Activated B cell treated with CpG ODN at 0.5 μM for 24 hours (primary cell): ENCODE measurements at places on chromosomes 5 and 9.

DNA sequence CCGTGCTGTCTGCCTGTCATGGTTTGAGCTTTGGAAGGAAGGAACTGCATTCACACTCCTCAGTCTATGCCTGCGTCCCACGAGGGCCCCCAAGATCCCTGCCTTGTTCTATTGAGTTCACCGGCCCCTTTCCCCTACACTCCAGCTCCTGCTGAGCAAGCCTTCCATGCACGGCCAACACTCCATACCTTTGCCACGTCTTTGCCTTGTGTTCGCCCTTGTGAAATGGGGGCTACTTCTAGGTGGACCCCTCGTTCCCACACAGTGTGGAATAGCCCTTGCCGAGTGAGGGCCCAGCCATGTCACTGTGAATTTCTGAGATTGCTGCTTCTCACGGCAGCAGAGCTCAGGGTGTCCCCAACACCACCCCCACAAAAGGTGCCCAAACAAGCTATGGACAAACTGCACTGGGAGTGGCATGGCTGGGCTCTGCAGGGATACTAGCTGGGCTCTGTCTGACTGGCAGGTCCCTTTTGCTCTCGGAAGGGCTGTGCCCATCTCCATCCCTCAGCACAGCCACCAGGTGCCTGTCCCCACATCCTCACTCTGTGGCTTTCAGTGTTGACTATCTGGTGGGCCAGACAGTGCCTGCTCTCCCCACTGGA is 67.9 kb upstream of the ADAMTS2 start:
- no peak for DNase-seq

DNA sequence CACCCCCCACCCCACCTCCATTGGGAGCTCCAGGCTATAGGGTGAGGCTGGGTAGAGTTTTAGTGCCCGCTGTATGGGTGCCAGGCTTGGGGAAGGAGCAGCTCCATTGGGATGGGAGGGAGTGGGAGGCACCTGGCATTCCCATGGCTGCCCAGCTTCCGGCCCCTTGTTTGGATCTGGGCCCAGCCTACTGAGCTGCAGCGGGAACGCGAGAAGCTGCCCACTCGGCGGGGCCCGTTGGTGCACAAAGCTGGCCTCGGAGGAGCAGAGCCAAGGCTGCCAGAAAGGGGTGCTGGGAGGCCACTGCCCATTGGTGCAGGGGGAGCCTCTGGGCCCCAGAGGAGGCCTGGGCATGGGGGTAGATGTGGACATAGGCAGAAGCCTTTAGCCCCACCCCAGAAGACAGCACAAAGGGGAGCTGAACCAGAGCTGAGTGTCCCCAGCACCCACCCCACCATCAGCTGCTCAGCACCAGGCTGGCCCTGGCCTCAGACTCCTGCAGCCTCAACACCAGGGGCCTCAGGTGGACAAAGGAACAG is 4.4 kb downstream of the LCN9 start:
- DNase-seq = no peak

GRCh38 chr5:81245871-81246235 is 12.7 kb downstream of the CKMT2 start:
- DNase-seq = no peak

DNA sequence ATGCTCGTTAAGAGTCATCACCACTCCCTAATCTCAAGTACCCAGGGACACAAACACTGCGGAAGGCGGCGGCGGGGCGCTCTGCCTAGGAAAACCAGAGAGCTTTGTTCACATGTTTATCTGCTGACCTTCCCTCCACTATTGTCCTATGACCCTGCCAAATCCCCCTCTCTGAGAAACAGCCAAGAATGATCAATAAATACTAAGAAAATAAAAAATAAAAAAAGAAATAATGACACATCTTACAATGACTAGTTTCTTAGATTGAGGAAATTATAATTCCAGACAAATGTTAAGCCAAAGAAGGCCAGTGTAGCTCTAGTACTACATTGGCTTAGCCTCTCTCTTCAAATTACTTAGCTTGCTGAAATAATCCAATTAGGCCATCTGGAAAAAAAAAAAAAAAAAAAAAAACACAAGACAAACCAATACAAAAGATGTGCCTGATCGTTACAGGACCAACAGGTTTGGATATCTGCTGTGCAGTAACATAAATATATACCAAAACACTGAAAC is 58.0 kb downstream of the ANXA2R start:
- DNase-seq = no peak

GRCh38 chr9:95103871-95104580 is 213.5 kb downstream of the FANCC start:
- no peak for DNase-seq

GRCh38 chr9:113853333-113853732 is 22.8 kb upstream of the ZNF618 start:
- DNase-seq = no peak

DNA sequence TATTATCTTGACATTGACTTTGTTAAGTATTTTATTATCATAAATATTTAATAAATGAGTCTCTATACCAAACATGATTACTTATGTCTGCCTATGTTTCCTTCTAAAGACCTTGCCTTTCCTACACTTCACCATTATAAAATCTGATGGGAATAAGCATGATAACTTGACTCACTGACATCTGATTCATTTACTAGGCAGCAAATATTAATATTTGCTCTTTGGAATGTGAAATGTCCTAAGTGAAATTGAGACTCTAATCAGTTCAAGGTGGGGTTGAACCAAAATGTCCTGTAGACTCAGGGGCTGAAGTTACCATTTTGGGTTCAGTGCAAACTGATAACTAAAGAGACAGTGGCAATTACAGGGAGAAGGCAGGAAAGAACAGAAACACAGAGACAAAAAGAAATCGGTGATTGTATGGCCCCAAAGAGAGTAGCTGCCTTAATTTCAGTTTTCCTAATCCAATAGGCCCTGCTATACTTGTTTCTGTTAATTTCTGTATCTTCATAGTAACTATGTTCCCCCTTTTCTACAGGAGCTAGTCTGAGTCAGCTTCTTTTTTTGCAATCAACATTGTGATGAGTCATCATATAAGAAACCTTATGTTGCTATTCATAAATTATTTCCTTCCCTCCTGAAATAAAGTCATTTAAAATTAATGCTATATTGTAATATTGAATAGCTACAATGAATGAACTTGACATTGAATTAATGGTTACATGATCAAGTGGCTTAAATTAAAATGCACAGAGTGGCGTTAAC is 296.8 kb downstream of the PDE4D start:
- no peak for DNase-seq

DNA sequence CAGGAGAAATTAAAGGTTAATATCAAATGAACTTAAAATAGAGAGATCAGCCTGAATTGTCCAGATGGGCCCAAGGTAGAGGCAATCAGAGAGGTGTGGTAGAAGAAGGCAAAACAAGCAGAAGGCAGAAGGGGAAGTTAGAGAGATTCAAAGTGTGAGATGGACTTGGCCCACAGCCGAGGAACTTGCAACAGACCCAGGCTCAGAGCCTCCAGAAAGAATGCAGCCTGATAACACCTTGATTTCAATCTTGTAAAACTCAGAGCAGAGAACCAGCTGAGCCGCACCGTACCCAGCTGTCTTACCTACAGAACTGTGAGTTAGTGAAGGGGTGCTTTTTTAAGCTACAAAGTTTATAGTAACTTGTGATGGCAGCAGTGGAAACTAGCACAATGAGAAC is 190.9 kb downstream of the RFK start:
- no peak for DNase-seq

- no peak for DNase-seq
These were observed 49.4 kb downstream of the ELOVL7 start for GRCh38 chr5:60794691-60795090.

DNA sequence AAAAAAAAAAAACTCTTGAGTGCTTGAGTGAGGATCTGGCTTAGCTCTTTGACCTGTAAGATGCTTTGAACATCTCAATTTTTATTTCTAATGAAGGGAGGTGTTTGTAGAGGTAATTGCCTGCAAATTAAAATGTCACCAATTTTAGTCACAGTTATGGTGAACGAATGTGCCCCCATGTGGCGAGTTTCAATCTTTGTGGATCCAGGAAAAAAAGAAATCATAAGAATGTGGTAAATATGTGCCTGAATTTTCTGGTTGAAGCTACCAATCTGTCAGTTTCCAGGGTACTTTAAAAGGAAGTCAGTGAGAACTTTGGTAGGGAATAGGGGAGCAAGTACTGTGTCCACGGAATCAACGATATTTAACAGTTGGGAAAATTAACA is 1772.4 kb upstream of the CDH9 start:
- DNase-seq = no peak

DNA sequence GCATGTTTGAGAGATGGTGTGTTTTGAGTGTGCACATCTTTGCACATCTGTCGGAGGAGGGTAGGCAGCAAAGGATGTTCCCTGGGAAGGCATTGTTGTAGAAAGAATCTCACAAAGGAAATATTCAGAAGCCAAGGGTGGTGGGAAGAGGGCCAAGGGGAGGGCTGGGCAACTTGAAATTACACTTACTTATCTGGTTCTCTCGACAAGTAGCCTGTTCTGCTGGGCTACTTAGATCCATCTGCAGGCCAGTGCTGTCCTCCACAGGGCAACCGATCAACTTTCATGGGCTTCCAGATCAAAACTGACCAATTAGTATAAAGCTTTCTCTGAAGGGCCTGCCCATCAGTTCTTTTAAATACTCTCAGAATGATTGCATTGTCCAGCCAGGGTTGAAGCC is 495.2 kb downstream of the GADD45G start:
- no peak for DNase-seq

- no peak for DNase-seq
These were observed 591.1 kb downstream of the DTWD2 start for GRCh38 chr5:118397236-118397635.

DNA sequence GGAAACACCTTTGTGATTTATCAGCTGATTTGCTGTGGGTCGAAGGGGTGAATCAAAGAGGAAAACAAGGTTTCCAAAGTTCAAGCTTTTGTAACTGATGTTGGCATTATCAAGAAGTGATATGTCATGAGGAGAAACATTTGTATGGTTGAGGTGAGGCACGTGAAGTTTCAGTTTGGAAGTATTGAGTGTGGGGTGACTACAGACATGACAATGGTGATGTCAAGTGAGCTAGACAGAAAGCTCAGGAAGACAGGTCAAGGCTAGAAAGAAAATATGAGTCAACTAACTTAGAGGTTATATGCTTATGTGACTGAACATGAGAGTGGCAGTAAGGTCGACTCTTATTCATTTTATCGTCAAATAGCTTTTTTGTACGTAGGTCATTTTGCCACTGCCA is 99.1 kb downstream of the RAB3C start:
- DNase-seq = no peak

DNA sequence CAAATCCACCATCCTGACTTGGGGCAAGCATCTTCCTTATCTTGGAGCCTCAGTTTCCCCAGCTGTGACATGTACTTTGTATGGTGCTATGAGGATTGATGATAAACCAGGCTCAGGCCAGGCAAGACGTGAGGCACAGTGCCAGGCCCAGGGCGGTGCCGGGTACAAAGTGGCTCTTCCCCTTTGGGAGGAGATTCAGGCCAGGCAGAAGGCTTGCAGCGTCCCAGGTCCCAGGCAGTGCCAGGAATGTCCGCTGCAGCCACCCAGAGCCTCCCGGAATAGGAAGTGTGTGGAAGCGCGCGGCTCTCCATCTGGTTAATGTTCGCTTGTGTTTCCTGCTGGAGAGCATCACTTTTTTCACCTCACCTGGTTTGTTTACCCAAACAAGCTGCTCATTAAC is 12.6 kb upstream of the DENND1A start:
- DNase-seq = no peak

- DNase-seq = no peak
These were observed 361.3 kb downstream of the ENC1 start for GRCh38 chr5:74279244-74279643.

DNA sequence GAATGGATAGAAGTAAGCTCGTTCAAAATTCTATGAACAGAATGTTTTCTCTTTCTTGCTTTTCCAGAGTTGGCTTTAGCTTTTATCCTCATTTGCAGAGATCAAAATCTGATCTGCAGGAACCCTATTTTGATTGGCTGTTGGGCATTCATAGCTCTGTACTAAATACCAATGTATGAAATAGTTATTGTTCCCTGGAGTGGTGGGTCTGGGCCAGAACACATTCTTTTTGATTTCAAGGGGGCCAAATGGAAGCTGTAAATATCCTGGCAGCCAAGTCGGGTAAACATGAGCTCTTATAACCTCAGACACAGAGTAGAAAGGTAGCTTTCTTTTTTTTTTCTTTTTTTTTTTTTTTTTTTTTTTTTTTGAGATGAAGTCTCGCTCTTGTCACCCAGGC is 241.5 kb downstream of the PDZD2 start:
- no peak for DNase-seq

- DNase-seq = no peak
These were observed 512.7 kb upstream of the BRINP1 start for GRCh38 chr9:119881898-119882297.

DNA sequence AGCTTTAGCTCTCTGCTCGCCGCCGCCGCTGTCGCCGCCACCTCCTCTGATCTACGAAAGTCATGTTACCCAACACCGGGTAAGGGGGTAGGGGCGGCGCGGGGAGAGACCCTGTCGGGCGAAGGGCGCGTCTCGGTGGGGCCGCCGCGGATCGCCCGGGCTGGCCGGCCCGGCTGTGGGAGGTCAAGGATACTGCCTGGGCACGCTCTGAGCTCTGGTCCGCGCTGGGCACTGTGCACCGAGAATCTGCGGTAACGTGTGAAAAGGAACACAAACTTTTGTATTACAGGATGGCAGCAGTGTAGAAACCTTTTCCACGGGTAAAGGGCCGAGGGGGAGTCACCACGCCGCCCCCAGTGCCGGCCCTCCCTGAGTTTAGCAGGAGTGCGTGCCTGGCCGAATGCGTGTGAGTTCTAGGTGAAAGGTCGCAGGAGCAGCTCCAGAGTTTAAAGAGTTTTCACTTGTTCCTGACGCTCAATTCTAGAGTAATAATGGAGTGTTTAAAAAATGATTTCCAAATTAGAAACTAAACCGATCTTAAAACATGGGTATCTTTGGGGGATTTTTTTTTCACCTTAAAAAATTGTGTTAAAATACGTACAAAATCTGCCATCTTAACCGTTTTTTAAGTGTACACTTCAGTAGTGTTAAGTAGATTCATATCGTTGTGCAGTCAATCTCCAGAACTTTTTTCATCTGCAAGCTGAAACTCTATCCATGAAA is at the start of gene HSDL2:
TSS of gene HSDL2 (plus strand) at position 7 of the 723 bp plus-strand sequence. CDS start at position 63, 56 bp downstream.
- DNase-seq = no peak

DNA sequence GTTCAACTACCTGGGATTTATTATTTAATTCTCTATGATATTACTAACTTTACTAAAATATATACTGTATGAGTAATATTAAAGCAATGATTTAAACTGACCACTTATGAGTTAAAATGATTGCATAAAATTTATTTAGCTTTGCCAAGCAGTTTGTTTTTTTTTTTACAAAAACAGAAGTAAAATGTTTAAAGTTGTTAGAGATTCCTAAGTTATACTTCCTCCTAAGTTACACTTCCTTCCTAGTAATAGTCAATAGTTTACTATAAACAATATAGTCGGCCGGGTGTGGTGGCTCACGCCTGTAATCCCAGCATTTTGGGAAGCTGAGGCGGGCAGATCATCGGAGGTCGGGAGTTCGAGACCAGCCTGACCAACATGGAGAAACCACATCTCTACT is 23.7 kb upstream of the LRRC19 start:
- DNase-seq = no peak

- no peak for DNase-seq
These were observed 58.8 kb downstream of the COL27A1 start for GRCh38 chr9:114214181-114214580.
